ENCODE measurements at places on chromosomes 3 and 15.

DNA sequence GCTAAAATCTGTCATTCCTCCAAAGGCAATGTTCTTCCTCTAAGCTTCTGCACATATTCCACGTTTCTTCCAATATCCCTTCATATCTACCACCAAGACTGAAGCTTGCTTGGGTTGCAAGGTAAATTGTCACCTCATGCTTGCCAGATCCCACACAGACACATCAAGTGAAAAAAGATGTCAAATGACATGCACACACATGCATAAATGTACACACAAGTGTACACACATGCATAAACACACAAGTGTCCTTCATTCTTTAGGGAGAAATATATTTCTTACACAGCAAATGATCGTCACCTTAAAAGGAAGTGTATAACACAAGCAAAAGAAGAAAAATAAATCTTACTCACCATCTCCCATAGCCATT lies 59.4 kb downstream of the CLASP2 start:
- DNase-seq, result no peak

GRCh38 chr15:84586696-84587095 lies 14.1 kb upstream of the ZSCAN2 start:
- DNase-seq, result no peak

DNA sequence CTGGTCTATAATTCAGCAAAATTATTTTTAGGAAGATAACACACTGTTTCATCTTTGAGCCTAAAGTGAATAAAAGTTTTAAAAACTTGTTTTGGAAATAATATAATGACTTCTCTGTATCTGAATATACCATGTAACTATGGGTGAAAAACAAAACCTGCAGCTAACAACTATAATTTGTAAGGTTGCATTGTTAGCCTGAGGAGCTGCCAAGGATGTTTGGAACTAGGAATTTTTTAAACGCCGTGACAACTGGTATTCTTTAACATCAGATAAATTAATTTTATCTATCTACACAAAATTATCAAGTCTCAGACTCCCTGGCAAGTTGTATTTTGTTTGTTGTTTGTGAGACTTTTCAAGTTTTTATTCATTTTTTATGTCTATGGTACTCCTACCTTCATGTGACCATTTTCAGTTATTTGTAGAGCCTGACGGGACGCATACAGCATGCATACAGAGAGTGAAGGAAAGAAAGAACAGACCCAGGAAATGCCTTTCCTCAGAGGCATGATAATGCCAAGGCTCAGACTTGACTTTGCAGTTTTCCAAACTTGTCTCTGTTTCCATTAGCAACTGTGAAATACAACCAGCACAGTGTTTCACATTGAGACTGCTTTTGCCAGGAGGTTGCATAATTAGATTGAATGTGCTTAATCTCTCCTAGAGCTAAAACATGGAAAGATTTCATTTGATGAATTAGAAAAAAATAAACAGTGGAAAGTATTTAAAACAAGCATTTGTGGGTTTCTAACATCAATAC lies 60.8 kb upstream of the ARHGEF26 start:
- peak; percentile 50 for DNase-seq

GRCh38 chr15:75224281-75224680 lies 22.6 kb downstream of the C15orf39 start:
- DNase-seq, result no peak

DNA sequence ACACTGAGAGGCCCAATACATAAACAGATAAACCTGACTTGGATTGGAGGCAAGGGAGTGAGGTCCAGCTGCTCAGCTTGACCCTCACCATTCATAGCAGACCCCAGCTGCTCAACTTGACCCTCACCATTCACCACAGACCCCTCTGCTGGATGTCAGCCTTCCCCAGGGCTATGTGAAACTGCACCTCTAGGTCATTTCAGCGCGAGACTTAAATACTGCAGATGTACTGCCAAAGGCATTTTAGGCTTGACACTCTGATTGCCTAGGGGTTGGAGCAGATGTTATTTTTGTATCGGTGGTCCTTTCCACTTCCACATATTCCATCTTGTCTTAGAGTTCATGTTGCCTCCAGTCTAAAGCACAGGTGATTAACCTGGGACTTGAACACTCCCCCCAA lies 41.5 kb upstream of the FAM98B start:
- DNase-seq, result no peak

- DNase-seq, result peak; percentile 81
These were observed at the start of the genes CHDH and IL17RB for GRCh38 chr3:53846134-53846850. CHDH (minus strand) TSS chr3:53846419; CDS start chr3:53824008, 22,411 bp downstream. IL17RB (plus strand) TSS chr3:53846568; CDS start chr3:53846589, 21 bp downstream.

DNA sequence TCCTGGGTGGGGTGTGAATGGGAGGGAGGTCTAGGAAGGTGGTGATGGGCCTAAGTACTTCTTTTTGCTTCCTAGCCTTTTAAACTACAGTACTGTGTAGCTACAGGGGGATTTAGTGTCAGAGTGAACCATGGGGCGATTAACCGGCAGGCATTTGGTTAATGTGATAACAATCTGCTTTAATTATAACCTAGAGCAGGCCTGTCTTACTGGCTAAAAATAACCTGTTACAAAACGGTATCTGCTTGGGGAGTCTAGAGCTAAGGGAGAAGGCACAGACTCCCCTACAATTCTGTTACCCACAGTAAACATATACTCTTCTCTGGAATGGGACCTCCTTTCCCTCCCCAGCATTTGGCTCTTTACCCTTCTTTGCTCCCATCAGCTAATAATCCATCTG lies 85.4 kb downstream of the RBPMS2 start:
- no peak for DNase-seq

- DNase-seq, result no peak
These were observed 235.8 kb downstream of the FHIT start for GRCh38 chr3:61015408-61015807.

- DNase-seq, result no peak
These were observed 45.3 kb upstream of the PPP4R2 start for GRCh38 chr3:72951259-72951722.

DNA sequence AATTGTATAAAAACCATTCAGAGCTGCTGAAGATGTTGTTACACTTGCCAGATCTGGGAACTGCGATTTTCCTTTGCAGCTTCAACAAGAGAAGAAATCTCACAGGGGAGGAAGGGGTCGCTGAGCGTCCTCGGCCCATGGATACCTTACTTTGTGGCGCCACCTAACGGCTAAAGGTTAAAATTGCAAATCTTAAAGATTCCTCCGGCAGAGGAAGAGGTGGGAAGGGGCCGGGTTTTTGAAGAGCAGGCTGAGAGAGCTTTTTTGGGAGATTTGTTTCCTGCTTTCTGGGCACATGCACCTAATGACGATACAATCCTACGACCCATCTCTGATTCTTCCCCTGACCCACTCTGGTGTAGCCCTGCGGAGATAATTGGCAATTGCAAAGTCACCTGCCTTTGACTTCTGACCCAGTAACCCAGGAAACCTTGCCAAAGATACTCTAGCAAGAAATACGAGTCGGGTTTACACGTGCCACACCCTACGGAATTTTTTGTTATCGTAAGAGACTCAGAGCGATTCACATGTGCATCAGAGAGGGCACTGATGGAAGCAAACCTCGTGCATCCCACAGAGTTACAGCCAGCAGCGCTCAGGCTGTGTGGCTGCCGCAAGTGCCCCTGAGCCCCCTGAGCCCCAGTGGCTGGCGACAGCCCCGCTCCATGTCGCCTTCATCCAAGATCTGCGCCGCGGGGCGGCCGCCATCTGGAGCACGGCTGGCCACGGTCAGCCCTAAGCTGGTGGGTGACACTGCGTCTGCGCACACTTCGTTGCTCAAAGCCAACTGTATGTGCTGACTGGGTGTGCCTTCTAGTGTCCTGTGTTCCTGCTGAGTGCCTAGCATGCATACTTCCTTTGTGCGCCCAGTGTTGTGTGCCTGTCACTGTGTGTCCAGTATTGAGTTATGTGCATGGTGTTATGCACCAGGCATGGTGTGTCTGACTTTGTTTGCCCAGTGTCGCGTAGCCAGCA lies 55.2 kb upstream of the CHRNA7 start:
- DNase-seq, result no peak

- no peak for DNase-seq
These were observed 11.0 kb upstream of the ANKRD28 start for GRCh38 chr3:15808679-15809310.

- no peak for DNase-seq
These were observed 30.2 kb downstream of the BCL2L10 start for GRCh38 chr15:52082197-52083036.

GRCh38 chr3:70040386-70040785 lies 40.9 kb downstream of the SAMMSON start:
- no peak for DNase-seq

DNA sequence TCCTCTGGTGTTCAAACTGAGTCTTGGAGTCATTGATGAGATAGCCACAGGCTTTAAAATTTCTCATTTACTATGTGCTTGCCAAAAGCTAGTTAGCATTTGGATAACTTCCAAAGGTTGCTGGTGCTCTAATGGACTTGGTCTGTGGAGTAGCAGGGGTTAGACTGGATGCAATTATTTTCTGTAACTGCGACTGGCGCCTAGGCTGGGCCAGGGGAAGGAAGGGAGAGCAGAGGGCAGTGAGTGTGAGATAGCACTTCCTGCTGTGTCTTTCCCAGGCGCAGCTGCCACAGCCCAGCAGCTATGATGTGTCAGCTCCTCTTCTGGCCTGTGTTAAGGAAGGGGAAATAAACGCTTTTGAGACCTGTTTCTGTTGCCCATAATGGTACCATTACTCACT lies 98.6 kb downstream of the MYRIP start:
- DNase-seq, result peak; percentile 11

DNA sequence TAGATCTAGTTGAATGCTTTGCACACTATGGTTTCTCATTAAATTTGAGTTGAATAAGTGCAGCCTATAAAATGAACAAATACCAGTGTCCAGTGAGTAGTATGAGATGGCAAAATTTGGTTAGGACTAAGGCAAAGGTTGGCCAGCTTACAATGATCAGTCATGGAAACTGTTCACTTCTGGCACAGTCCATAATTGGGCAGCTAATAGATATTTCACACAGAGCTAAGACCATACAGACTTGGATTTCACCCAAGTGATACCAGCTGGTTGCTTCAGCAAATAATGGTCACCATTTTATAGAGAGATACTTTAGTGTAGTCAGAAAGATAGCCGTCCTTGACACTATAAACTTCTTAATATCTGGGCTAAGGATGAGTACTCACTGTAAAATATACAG lies 15.7 kb downstream of the GAP43 start:
- no peak for DNase-seq

Measured in muscle of back (tissue), 13 donors.